ENCODE measurements at places on chromosomes 5 and 9.

DNA sequence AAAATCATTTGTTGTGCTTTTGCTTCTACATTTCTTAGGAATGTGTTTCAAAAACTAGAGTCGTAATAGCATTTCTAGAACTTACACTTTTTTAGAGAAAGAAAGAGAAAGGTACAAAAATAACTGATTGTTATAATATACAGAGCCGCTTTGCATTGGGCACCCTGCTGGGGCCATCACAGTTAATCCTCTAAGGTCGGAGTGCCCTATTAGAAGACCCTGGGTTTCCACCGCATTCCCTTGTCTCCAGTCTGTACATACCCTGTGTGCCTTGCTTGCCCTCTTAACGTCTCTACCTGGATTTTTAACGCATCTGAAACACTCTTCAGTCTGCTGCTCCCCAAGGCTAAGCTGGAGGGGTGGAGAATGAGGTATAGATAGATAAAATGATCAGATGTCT lies 1.3 kb downstream of the MARVELD2 start:
- DNase-seq, result no peak

GRCh38 chr9:16579872-16580432 lies 290.5 kb downstream of the BNC2 start:
- DNase-seq, result no peak

- DNase-seq, result no peak
Observed at GRCh38 chr5:98065261-98065909, 708.1 kb upstream of the RGMB start.

- no peak for DNase-seq
Observed at GRCh38 chr5:109757490-109757889, 67.8 kb downstream of the MAN2A1 start.

GRCh38 chr5:76414788-76415187 lies 11.7 kb downstream of the IQGAP2 start:
- no peak for DNase-seq

GRCh38 chr9:38183994-38184568 lies 115.1 kb upstream of the SHB start:
- no peak for DNase-seq

DNA sequence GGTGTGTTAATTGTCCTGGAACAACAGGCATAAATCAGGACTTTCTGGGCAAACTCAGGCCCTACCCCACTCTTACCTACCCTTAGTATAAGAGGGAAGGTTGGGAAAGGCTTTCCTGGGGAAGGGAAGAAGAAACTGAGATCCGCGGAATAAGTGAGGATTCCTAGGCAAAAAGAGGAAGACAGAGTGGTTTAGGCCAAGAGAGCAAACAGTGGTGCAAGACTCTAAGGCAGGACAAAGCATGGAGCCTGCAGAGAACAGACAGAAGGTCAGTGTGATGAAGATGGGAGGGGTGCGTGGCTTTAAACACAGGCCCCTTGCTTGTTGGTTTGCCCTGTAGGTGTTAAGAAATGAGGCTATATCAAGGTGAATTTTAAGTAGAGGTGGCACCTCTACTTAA lies 69.4 kb downstream of the TMC1 start:
- DNase-seq, result no peak

DNA sequence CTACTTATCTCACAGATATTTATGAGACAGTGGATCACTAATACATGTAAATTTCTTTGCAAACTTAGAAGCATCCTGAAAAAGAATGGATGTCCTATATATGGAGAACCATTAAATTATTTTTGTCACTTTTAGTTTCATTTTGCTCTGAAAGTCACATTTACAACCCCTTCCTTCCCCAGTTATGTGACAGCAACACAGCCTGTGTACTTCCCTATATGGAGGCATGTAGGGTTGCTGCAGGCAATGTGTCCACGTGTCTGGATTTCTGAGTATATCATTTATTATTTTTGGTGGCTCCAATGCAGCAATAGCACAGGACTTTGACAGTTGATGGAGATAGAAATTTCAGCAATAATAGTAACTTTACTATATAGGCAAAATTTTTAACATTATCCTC lies 156.4 kb downstream of the ST8SIA4 start:
- DNase-seq, result no peak

- no peak for DNase-seq
Observed at GRCh38 chr9:109092051-109092580, 27.6 kb downstream of the TMEM245 start.

DNA sequence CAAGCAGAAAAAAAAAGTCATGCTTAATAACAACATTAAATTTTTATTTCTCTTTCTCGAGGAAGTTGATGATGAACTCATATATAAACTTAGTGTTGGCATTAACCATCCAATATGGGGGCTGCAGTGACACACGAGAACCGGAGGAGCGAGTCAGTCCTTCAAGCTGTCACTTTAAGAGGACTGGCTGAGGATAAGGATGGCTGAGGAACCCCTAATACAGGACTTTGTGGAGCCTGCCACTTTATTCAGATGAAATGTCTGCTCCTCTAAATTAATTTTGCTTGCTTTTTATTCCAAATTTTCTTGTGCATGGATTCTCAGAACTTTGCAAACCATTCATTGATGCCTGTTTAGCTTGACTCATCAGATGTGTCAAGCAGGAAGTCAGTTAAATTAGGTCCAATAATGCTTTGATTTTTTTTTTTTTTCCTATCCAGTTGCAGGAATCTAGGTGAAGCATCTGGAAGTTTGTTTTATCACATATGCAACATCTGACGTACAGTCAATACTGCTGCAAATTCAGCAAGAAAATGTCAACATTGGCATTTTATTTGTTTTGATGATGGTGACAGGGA lies 144.2 kb upstream of the COL5A1 start:
- DNase-seq, result no peak

All from cortex of kidney (tissue), 1 donor.